ENCODE measurements at places on chromosomes 12 and 14.

DNA sequence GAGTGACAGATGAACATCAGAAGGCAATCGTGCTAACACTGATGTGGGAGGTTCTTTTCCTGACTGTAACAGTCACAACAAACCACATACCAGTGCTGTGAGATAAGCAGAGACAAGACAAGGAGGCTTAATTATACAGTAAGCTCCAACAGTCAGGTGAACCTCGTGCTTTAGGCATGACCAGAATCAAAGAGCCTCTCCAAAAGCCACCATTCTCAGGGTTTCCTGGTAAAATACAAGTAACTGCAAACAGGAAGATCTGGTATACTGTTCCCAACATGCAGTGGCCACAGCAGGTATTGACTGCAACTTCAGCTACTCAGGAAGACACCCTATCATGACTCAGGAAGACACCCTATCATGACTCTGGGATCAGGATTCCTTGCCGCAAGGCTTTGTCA, 47.3 kb upstream of the GTF2A1 start:
- no peak for DNase-seq

GRCh38 chr12:50059440-50060119, 2.2 kb downstream of the ASIC1 start:
- DNase-seq: no peak

DNA sequence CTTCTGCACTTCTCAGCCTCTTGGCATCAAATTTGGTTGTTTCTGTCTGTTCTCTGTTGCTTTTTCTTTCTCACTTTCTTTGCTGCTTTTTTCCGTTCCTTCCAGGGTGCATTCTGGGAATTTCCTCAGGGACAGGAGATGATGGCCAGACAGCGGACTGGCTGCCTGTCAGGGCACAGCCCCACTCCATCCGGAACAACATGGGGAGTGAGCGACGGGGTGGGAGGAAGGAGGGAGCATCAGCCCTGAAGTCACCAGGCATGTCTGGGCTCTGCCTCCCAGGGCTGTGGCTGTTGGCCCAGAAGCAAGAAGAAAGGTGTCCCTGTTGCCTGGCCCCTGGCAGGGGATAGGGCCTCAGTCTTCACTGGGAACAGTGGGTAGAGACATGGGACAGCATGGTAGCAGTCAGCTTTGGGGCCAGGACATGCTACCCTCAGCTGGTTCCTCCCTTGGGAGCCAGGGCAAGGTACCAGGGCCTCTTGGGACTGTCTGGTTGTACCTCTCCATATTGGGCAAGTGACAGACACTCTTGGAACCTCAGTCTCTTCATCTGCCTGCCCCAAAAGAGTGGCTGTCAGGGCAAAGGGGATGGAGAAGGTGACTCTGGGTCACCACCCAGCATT, 8.6 kb downstream of the PGF start:
- DNase-seq: no peak

GRCh38 chr12:83389237-83389996, 702.7 kb downstream of the TMTC2 start:
- DNase-seq: no peak

- DNase-seq: no peak
These were observed 7.3 kb downstream of the GPR84 start for GRCh38 chr12:54356951-54357356.

DNA sequence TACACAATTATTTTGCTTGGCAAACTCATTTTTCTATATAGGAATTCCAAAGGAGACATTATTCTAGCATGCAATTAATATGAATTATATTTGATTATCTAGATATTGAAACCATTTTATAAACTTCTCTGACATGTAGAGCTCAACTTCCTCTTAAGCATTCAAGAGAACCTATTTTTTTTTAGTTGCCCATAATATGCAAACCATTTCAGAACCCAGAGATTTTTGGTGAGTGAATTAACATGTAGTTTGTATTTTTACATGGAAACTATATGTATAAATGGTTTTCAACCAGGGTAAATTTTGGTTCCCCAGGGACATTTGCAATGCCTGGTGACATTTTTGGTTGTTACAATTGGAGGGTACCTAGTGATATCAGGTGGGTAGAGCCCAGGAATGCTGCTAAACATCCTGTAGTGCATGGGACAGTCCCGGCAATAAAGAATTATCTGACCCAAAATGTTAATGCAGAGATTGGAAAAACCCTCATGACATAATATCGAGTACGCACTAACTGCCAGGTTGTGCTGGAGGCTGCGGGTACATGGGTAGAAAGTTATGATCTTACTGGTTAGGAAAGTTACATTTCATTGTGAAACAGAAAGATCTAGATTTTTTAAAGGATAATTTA, 338.9 kb upstream of the GARIN2 start:
- no peak for DNase-seq

DNA sequence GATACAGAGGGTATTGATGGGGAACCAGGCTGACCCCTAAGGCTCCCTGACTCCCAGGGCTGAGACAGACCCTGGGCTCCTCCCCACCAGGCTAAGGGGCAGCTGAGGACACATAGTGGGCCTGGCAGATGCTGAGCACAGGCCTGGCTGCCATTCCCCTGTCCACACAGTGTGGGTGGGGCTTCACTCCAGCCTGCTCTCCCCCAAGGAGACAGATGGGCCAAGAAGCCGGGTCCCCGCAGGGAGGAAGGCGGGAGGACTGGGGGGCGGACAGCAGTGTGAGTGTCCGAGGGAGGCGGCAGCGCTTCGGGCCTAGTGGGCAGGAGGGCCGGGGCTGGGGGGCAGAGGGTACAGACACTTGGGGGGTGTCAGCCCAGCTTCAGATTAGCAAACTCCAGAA, 32.0 kb downstream of the RFLNA start:
- no peak for DNase-seq

DNA sequence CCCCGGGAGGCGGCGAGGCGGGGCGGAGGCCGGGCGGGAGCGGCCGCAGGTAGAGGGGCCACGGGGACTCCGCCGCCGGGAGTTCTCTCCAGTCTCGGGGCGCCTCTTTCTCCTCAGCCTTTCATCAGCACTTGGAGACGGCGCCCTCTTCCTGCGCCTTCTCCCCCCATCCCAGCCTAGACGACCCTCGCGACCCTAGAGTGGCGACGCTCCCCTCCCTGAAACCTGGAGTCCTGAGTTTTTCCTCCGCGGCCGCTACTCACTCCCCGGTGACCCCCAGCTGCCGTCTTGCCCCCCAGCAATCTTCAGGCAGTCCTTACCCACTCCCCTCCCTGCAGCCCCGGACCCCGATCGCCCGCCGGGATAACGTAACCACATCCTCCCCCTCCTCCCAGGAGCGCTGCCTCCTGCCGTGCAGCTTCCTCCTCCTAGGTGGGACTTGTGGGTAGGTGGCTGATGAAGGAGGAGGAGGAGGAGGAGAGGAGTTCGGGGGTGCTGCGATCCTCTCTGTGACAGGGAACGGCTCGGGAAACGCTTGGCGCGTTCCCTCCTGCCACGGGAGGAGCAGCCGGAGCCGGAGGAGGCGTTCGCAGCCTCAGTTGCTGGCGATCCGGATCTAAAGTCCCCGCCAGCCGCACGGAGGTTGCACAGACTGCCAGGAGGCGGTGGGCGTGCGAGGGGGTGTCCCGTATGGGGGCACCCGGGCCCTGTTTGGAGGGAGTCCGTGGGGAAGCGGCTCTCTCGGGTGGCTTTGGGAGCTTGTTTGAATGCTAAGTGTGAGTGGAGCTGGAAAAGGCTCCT, 891 bp downstream of the PLEKHA5 start:
- DNase-seq: no peak

GRCh38 chr12:123024819-123025391, 44.4 kb downstream of the ARL6IP4 start:
- no peak for DNase-seq

DNA sequence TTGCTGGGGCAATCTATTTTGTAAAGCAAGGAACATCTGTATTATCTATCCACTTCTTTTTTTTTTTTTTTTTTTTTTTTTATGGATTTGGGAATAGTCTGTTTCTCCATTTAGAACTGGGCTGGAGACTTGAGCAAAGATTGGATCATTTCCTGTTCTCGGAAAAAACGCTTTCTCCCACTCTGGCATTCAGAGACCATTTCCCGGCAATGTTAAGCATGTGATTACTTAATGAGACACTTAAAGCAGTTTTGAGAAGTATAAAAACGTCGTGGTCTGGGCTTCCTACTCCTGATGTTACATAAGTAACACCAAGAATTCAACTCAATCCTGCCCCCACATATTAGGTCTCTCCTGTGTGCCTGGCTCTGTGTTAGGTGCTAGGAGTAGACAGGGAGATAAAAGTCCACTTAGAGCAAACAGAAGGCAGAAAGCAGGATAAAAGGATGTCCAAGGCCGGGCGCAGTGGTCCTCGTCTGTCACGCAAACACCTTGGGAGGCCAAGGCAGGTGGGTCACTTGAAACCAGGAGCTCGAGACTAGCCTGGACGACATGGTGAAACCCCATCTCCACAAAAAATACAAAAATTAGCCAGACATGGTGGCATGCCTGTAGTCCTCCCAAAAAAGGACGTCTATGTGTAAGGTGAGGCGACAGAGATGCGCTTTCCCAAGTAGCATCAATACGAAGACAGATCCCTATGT, 152.1 kb upstream of the GSC start:
- no peak for DNase-seq

GRCh38 chr14:44420226-44420625, 86.9 kb downstream of the FSCB start:
- DNase-seq: no peak

GRCh38 chr12:90833228-90833627, 121.7 kb downstream of the CCER1 start:
- no peak for DNase-seq

- no peak for DNase-seq
These were observed 2.6 kb downstream of the CCDC85C start for GRCh38 chr14:99601361-99601831.

GRCh38 chr14:78451319-78451695, 281.1 kb downstream of the NRXN3 start:
- DNase-seq: no peak

GRCh38 chr12:41536813-41537490, 348.8 kb downstream of the PDZRN4 start:
- no peak for DNase-seq

DNA sequence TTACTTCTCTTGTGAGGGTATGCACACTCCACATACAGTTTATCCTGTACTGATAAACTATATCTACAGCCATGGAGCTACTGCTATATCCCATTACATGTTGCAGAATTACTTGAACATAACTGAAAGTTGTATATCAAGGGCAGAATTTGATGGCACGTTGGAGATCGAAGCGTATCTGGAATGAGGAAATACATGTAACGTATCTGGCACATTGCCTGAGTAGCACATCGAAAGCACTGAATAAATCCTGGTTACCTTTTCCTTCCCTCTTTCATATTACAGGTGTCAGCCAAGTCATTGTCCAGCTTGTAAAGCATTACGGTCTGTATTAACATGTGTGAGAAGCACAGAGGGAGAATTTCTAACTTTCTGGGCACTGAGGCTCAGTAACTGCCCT, 42.1 kb upstream of the LIN7A start:
- peak; percentile 8 for DNase-seq

GRCh38 chr14:72546344-72547016, 347.4 kb downstream of the DPF3 start:
- no peak for DNase-seq

DNA sequence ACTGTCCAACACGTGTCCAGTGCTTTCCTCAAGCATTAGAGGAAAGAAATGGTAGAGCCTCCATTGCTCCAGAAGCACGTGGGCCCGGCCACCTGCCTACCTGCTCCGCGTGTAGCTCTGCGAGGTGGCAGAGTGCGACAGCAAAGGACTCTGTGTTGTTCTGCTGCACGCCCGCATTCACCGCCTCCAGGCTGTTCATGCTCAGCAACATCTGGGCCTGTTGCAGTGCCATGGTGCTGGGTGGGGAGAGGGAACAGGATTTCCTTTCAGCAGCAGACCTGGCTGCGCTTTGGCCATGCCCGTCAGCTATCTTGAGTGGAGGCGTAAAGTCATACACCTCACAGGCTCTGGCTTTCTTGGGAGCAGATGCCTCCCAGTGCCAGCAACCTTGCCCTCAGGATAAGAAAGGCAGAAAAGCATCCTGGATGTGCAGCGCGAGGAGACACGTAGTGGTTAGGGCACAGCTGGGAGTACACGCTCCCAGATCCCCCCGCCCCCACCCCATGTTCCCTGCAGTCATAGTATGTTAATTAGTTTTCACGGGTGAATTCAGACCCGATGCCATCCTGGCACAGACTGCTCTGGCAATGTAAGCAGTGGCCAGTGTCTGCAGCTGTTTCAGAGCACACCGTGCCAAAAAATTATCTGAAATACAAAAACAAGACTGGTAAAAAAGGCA, 25.1 kb downstream of the ANAPC5 start:
- DNase-seq: no peak

- DNase-seq: peak; percentile 51
These were observed at the start of gene PCK2 for GRCh38 chr14:24093901-24094840. Gene PCK2 (plus strand): TSS chr14:24094311. CDS start chr14:24094406, 95 bp downstream.

- no peak for DNase-seq
These were observed 511.7 kb downstream of the TMTC2 start for GRCh38 chr12:83198291-83199015.

GRCh38 chr14:42929806-42930480, 1323.3 kb downstream of the LRFN5 start:
- peak; percentile 51 for DNase-seq

DNA sequence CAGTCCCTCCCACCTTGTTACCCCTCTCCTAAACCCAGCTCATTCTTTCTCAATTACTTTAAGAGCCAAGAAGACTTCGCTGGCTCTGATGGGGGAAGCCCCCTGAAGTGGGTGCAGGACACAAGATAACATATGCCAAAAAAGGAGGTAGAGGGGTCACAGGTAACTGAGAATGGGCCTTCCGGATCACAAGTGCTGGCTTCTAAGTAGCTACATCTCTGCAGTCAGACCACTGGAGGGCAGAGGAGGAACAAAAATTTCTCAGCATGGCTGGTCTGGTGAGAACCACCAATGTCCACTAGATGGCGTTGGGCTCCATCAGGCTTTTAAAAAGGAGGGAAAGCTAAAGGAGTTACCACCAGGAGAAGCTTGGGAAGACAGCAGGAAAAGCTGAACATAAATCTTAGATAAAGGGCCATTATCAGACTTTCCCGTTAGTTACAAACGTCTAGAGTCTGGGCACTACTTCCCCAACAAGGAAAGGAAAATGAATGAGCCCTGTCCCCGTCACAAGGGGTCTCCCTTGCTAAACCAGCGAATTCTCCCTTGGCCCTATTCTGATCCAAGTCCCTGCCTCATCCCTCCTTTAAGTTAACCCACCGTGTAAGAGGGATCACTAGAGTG, 11.6 kb upstream of the CDH24 start:
- DNase-seq: no peak

DNA sequence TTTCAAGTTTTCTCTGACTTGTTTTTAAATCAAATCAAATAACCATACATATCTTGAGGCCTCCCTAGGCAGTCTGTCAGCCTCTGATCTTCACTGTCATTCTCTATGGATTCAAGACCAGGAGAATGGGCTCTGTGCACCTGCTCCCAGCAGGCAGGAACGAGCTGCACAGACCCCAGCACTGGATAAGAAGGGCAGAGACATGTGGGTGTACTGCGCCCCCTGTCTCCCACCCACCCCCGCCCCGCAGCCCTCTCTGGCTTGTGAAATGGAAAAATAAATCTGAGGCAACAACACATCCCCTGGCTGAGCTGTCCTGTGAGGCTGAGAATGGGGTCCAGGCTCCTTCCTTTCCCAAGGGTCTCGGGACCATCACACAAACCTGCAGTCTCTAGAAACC, 26.3 kb downstream of the CLMN start:
- no peak for DNase-seq

- DNase-seq: no peak
These were observed 434.4 kb upstream of the PDE3A start for GRCh38 chr12:19933924-19934323.

- DNase-seq: no peak
These were observed 407.0 kb upstream of the SEL1L start for GRCh38 chr14:81940651-81941050.

- DNase-seq: no peak
These were observed 27.2 kb downstream of the NGB start for GRCh38 chr14:77243853-77244252.

Data from NCI-H2029 treated with DMSO at 0.1 percent for 48 hours (cell line).